Stimulated activated CD8-positive, alpha-beta memory T cell treated with anti-CD3 and anti-CD28 coated beads, Interleukin-7, amount 100 ng/mL, for 1 hour (primary cell): ENCODE measurements at places on chromosomes 7 and 10.

DNA sequence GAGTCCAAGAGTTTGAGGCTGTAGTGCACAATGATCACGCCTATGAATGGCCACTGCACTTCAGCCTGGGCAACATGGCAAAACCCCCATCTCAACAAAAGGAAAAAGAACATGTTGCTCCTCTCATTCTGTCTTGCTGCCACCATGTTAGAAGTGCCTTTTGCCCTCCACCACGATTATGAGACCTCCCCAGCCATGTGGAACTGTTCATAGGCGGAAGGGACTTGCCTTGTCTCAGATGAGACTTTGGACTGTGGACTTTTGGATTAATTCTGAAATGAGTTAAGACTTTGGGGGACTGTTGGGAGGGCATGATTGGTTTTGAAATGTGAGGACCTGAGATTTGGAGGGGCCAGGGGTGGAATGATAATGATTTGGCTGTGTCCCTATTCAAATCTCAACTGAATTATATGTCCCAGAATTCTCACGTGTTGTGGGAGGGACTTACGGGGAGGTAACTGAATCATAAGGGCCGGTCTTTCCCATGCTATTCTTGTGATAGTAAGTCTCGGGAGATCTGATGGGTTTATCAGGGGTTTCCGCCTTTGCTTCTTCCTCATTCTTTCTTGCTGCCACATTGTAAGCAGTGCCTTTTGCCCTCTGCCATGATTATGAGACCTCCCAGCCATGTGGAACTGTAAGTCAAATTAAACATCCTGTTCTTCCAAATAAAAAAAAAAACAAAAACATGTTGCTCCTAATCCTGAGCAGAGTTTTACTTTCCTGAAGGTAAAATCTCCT lies 22.3 kb downstream of the DLG5 start:
- DNase-seq = no peak

- peak; percentile 52 for DNase-seq
Measured at GRCh38 chr10:102419269-102420180, 940 bp upstream of the PSD start.

DNA sequence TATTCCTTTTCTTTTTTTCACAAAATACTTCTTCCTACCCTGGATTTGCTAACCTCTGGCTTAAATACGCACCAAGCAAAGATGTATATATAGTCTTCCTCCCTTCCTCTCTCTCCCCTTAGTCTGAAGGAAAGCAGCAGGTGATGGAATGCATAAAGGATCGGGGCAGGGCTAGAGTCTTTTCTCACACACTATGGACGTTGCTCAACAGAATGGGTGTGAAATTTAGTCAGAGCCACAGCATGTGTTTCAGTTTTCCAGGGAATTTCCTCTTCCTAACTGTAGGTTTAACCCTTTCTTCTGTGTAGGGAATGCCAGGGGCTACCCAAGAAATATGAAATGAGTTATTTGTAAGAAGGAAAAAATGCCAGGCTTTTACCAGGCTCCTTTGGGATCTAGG lies 71.4 kb upstream of the NFKB2 start:
- no peak for DNase-seq

DNA sequence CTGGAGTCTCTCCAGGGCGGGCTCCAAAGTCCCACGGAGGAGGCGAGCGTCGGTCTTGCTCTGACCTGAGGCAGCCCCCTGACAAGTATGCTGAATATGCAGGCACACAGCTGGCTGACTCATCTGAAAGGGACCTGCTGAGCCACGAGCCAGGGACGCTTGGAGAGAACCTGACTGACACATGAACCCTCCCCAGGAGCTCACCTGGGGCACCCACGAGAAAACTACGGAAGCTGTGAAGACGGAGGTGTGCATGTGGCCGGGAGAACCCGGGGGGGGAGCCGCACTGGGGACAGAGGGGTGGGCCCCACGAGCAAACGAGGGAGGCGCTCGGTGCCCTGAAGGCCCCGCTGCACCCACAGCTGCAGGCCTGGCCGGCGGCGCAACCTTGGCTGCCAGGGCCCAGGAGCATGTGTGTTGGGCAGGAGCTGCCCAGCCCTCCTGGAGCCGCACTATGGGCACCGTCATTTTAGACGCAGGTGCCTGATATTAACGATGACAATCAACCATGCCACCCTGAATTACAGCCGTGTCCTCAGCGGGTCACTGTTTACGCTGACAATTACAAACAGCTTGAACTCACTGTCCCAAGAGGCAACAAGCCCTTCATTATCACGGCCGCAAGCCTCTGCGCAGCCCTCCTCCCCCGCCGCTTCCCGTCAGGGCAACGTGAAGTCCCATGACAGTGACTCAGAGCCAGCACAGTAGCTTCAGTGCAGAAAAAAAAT lies 64.7 kb downstream of the DIP2C start:
- no peak for DNase-seq

DNA sequence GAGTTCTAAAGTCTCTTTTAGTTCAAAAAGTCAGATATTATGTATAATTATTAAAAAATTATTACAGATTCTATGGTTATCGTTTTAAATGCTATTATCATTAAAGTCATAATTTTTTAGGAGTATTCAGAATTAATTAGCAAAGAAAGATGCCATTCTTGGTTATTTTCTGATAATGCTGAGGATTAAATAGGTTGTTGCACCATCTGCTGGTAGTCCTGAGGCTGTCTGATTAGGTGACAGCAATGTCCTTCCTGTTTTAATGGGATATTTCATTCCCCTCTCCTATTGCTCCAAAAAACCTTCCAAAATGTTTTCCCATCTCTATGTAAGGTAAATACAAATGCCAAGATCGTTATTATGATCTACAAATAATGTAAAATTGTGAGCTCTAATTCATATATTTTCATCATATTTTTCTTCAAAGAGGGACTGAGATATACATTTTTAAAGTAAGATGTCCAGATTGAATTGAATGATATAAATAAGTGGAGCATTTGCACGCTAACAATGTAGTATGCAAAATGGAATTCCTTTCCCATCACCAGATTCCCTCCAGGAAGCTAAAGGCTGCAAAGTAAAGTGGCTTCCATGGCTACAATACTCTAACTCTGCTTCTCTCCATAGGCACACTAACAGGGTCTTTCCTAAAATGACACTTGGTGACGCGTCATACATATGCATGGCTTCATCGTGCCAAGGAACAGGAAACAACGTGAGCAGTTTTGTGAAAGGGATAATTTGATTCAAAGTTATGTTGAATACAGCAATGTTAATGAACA lies 58.8 kb upstream of the AKR1E2 start:
- no peak for DNase-seq

DNA sequence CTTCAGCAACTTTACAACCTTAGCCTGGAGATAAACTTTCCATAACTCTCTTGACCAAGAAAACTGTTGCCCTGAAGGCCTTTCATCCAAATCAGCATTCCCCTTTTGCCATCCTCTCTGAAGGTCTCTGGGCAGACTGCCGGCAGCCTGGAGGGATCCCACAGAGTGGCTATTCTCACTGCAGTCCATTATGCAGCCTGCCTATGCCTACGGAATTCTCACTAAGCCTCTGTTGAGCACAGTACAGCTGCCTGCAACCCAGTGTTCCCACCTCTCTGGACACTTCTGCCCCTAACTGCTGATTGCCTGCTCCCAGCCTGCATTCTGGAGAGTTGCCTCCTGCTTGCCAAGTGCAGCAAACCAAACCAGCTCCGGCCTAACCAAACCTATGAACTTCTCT lies 548.9 kb upstream of the STEAP1 start:
- DNase-seq = no peak

GRCh38 chr10:49179699-49180443 lies 8.3 kb downstream of the TMEM273 start:
- DNase-seq = no peak

- DNase-seq = no peak
Measured at GRCh38 chr10:89609833-89610346, 35.2 kb downstream of the PANK1 start.

GRCh38 chr10:100359529-100360150 lies 12.6 kb downstream of the SCD start:
- DNase-seq = no peak

- DNase-seq = no peak
Measured at GRCh38 chr10:114674346-114674745, 16.3 kb upstream of the ABLIM1 start.

- no peak for DNase-seq
Measured at GRCh38 chr10:118662228-118663035, 67.0 kb upstream of the PRLHR start.

DNA sequence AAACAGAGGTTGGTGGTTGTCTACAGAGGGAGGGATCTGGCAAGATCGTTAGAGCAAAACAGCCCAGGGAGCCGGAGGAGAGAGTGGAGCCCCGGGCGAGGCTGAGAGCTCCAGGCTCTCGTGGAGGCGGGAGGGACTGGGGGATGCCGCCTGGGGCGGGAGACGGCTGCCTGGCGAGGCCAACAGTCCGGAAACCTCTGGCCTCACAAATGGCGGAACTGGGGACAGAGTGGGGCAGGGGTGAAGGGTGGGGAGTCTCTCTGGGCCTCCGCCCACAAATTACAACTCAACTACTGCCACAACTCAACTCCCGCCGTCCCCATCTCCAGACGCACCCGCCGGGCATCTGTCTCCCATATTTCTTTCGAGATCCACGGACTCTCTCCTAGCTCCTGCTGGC lies 47.7 kb downstream of the CLEC2L start:
- DNase-seq = no peak

- DNase-seq = no peak
Measured at GRCh38 chr7:14606101-14606500, 296.4 kb downstream of the DGKB start.

GRCh38 chr7:16564023-16564380 lies 37.4 kb downstream of the LRRC72 start:
- DNase-seq = no peak

GRCh38 chr7:156626220-156626895 lies 14.2 kb upstream of the RNF32 start:
- DNase-seq = no peak

DNA sequence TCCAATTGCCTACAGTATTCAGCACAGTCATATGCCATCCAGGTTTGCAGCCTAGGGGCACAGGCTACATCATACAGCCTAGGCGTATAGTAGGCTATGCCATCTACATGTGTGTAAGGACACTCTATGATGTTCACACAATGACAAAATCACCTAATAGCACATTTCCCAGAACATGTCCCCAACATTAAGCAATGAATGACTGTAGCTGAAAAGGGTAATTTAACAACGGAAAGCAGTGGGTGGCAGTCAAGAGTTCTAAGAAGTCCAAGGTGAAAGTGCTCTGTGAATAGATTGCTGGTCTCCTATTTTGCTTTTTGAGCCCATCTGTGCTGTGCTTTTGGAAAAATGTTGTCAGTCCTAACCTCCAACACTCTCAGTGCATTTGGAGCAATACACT lies 162.6 kb downstream of the KLF6 start:
- DNase-seq = no peak

DNA sequence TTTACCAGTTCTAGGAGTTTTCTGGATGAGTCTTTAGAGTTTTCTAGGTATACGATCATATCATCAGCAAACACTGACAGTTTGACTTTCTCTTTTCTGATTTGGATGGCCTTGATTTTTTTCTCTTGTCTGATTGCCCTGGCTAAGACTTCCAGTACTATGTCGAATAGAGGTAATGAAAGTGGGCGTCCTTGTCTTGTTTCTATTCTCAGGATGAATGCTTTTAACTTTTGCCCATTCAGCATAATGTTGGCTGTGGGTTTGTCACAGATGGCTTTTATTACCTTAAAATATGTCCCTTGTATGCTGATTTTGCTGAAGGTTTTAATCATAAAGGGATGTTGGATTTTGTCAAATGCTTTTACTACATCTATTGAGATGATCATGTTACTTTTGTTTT lies 223.2 kb upstream of the COBL start:
- no peak for DNase-seq

DNA sequence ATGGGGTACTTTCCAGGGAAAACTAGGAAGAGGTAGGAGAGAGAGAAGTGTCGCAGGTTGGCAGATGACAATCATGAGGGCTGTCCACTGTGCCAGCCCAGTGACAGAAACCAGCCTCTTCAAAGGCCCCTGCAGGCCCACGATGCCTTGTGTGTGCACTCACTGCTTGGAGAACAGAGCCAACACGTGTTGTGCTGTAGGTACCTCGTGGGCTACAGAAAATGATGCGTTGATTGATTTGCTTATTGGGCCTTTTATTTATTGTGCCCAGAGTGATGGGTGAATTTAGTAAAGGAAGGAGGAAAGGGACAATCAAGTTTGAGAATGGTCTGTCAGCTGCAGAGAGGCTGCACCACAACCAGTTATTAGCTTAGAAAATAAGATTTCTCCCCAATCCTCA lies 215.1 kb downstream of the PLXNA4 start:
- DNase-seq = no peak

- DNase-seq = no peak
Measured at GRCh38 chr10:48701139-48701901, 16.6 kb downstream of the WDFY4 start.

DNA sequence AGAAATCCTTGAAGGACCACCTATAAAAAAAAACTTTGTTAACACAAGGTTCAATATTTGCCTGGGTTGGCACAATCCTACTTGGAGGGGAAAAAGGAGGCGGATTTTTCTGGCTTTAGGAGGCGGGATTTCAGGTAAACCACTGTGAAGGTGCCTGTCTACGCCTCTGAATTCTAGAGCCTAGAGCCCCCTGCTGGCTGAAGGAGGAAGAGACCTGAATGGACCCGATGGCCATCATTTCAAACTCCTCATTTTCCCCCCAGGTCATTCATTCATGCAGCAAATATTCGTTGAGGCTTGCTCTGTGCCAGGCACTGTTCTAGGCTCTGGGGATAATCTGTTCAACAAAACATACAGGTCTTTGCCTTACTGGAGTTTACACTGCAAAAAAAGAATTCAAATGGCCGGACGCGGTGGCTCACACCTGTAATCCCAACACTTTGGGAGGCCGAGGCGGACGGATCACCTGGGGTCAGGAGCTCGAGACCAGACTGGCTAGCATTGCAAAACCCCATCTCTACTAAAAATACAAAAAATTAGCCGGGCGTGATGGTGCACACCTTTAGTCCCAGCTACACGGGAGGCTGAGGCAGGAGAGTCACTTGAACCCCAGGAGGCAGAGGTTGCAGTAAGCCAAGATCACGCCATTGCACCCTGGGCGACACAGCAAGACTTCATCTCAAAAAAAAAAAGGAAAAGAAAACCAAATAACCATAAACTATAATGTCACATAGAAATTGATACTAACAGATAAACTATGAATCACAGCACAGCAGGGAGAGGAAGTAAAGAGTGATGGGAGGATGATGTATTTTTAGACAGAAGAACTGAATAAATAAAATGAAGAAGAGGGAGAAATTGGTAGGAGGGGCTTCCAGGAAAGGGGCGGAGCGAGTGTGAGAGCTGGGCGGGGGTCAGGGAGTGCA lies 90.1 kb upstream of the NFE2L3 start:
- peak; percentile 59 for DNase-seq

DNA sequence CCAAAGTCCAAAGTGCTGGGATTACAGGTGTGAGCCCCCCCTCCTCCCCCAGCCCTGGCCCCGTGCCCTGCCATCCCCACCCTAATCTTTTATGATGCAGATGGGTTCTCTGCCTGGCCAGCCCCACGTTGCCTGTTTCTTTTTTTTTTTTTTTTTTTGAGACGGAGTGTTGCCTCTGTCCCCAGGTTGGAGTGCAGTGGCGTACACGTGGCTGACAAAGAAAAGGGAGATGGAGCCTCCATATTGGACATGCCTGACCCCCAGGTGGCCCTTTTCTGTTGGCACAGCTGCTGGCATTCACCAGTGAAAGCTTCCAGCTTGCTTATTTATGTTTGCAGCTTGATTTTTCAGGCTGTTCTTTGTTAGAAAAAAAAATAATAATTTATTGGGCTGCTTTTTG lies 235.3 kb downstream of the CCDC3 start:
- no peak for DNase-seq

GRCh38 chr7:69147631-69148030 lies 450.6 kb upstream of the AUTS2 start:
- DNase-seq = no peak
